ENCODE measurements at places on chromosomes 7 and 10.

DNA sequence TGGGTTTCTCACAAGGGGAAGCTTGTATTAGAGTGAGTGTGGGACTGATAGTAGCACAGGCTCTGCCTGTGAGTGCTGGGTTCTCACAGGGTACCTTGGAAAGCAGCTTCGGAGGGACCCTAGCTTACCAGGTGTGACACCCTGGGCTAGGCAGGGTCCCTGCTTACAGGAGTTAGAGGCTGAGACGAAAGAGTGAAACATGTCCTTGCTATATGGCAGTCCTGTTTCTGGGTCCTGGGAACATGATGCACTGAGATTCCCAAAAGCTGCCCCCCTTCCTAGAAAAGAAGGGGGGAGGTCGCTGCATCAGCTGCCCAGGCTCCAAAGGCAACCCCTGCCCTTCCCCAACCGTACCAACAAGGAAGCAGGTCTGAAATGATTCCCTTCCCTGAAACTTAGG is 6.3 kb upstream of the ARHGAP22 start:
- no peak for DNase-seq

DNA sequence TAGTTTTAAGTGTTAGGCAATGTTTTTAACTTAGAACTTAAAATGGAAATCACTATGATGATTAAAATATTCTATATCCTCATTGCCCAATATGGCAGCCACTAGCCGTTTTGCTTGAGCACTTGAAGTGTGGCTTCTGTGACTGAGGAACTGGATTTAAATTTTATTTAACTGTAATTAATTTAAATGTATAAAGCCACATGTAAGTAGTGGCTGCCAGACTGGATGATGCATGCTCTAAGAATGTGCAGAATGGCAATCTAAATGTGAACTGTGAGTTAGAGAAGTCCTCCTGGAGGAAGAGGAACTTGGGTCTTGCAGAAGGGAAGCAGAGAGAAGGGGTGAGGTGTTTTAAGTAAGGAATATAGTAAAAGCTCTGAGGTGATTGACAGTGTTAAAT is 451.4 kb downstream of the SUGCT start:
- DNase-seq = no peak

DNA sequence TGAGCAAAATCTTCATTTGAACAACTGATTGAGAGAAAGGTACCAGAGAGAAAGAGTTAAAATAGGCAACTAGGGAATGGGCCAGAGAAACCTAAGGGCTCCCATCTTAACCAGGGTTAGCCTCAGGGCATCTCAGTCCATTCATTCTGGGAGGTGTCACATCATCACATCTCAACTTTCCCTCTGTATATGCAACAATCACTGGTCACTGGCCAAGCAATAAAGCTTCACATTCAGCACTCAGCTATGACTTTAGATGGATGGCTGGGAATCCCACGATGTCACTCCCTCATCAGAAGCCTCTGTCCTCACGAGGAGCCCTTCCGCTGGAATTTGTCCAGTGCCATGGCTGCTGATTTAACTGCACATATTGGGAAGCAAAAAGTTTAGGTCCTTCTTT is 172.1 kb upstream of the MGMT start:
- no peak for DNase-seq

- DNase-seq = peak; percentile 12
These were observed 822 bp downstream of the ZNF800 start for GRCh38 chr7:127391591-127392181.

DNA sequence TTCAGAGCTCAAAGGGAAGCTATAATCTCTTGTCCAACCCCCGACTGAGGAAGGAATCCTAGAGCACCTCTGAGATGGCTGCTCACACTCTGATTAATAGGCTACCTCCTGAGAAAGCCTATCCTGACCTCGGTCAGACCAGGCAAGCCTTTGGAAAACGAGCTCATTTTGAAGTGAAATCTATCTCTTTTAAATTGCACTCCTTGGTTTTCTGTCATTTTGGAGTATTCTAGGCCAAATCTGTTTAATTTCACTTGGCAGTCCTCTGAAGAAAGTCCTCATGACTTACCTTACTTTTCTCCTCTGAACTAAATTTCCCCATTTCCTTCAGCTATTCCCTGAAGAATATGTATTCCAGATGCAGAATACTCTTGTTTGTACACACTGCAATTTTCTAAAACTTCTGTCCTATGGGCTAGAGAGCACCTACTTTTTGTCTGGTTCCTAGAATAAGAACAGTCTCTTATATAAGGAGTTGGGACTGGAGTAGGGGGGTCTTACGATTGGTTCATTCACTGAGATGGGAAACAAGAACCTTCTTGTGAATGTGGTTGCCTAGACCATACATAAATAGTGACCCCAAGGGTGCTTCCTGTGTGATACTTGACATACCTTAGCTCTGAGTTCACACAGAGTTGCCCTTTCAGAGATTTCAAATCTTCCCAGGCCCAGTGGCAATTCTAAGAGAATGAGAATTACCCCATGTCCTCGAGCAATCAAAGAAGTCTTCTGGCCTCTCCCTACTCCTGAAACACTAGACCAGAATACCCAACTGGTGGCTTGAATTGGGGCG is 31.9 kb upstream of the HPS1 start:
- no peak for DNase-seq

DNA sequence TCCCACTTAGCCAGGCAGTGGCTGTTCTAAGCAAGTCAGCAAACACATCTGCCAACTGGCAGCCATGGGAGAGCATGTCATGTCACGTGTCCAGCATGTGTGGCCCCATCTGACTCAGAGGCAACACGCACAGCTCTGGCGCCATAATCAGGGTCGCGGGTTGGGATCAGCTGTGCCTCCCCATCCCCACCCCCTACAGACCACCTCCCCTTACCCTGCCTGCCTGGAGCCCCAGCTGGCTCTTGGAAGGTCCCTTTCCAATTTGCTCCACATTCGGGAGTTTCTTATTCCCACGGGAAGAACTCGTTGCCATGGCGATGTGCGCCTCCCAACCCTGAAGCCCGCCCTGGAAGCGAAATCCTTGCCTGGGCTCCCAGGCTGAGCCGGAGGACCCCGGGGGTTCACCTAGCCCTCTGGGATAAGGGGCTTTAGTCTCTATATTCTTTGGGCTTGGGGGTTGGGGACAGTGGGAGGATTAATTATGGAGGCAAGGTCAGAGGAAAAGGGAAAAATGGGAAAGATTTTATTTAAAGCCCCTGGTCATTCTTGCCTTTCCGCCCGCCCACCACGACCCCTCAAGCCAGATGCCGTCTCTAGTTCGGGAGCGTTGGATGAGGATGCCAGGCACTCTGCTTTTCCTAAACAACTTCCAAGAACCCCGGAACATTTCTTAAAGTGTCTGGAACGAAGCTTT is 283.7 kb downstream of the ZEB1 start:
- DNase-seq = peak; percentile 69

Measured in NCI-H1105 (cell line).